Activated T-cell treated with anti-CD3 and anti-CD28 coated beads, Interleukin-2, amount 50 U/mL, for 24 hours (primary cell): ENCODE measurements at places on chromosomes 1 and 21.
A peak's percentile ranks its signal among the peaks of the same experiment; 100 is the strongest.

DNA sequence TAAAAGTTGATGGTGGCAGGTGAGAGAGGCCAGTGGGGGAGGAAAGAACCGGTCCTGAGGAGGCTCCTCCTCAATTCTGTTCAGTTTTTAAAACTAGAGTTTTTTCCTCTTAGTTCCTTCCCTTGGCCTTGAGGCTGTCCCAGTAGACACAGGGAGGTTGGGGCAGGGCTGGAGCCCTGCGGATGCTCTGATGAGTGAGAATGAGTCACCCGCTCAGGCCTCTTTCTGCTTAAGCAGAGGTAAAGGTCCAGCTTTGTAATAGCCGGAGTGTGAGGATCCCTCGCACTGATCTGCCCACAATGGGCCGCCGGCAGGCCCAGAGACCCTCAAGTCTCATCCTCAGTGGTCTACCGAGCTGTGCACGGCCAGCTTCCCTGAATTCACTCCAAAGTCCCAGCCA lies 49.6 kb upstream of the IRF2BP2 start:
- no peak for DNase-seq

DNA sequence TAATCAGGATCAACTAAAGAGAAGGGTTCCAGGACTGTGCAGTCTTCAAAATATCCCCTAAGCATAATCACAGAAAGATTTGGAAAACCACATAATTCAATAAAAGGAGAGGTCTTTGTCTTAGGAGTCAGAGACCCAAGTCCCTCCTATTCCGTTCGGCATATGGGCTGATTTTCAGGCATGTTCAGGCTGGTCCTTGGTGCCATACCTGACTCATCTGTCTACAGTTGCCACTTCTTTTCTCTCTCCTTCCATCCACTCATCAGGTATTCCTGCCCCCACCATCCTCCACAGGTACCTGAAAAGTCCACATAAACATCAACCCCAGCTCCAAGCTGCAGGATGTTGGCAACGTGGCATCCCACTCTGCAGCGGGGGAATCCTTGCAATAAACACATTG lies 29.7 kb upstream of the RPL11 start:
- no peak for DNase-seq

- DNase-seq = no peak
These were observed 11.6 kb upstream of the PTPN7 start for GRCh38 chr1:202172015-202172355.

DNA sequence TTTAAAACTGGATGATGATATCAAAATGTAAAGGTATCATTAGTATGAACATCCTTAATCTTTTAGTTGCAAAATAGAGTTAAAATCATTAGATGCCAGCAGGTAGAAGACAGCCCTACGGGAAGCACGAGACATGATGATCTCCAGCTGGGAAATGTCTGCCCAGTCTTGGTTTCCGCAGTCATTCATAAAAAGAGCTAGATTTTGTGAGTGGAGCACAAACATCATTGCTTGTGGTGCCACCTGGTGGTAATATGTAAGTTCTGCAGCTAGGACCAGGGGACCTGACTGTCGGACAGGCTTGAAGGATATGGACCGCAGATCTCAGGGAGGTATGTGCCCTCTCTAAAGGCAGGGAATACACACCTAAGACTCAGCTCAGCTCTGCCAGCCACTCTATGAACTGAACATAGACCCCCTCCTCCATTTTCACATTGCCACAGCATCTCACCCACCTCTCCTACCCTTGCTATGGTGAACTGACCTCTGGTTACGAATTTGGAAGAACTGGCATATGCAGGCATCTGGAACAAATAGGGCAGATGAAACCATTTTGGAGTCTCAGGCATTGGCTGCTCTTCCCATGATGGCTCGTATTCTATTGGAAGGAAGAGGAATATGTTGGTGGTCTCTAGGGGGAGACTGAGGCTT lies 9.2 kb downstream of the FCMR start:
- peak; percentile 70 for DNase-seq

DNA sequence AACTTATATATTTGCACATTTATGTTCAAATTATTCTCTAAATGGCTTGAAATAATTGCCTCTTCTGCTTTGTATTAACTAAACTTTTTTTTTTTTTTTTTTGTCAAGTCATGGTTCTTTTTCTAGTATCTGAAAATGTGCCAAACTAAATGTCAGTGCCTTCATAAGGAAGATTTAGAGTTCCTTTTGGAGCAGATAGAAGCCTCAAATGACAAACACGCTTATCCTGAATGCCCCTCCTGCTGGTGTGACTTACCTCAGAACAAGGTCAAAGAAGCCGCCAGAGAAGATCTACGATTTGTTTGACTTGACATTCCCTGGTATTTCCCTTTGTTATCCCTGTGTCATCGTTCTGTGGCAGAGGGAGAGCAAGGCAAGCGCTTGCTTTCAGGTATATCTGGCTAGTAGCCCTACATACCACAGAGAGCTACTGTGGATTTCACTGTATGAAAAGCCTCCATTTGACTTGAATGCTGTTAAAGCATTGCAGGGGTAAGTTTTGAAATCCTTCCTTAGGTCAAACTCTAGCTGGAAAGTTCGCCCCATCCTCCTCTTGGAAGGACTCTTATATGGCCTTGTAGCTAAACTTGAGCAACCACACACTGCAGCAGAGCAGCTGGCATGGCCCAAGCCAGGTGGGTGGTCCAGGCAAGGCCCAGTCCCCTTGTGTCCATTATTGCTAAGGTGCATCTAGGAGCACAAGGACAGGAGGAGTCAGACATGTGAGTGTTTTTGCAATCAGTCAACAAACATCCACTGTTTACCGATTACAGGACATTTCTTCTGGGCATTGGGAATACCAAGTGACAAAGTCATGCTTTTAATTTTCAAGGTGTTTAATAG lies 285.4 kb upstream of the USP25 start:
- DNase-seq = no peak

GRCh38 chr21:45264912-45265515 lies 22.7 kb downstream of the POFUT2 start:
- DNase-seq = peak; percentile 25

- DNase-seq = no peak
These were observed 21.1 kb downstream of the KCNN3 start for GRCh38 chr1:154848983-154849382.

- DNase-seq = no peak
These were observed 23.7 kb downstream of the IL23R start for GRCh38 chr1:67189953-67190352.

GRCh38 chr1:116111524-116112021 lies 374 bp downstream of the MAB21L3 start:
- DNase-seq = no peak

GRCh38 chr1:63807046-63807445 lies 33.2 kb downstream of the ROR1 start:
- no peak for DNase-seq

DNA sequence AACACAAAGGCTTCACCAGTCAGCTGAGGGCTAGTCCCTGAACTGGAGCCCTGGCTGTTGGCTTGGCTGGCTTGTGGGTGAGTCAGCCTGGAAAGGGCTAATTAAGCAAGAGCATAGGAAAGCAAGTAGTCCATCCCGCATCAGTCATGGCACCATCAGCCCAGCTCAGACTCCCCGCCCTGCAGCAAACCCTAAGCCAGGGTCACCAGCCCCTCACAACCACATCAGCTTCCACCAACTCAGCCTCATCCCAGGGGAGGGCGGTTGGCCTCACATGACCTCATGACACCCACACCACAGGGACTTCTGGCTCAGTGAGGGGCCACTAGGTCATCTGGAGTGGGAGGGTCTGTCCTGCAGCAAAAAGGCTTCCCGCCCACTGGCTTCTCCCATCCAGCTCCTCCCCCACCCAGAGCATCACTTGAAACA lies 7.0 kb upstream of the SPATC1L start:
- no peak for DNase-seq

GRCh38 chr1:198151688-198152087 lies 5.1 kb upstream of the NEK7 start:
- DNase-seq = no peak

DNA sequence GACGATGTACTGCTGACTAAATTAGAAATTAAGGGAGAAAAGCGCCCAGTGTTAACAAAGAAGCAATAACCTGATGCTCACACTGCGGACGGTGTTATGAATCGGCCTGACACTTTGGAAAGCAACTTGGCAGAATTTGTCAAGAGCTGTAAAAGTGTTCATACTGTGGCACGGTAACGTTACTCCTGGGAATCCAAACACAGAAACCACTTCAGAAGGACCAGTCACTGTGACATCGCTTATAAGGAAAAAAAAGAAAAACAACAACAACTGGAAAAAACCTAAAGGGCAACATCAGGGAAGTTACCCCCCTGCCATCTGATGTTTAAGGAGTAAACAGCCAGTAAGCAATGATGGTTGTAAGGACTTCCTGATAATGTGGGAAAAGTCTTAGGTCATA lies 27.7 kb downstream of the CAPZB start:
- DNase-seq = no peak

DNA sequence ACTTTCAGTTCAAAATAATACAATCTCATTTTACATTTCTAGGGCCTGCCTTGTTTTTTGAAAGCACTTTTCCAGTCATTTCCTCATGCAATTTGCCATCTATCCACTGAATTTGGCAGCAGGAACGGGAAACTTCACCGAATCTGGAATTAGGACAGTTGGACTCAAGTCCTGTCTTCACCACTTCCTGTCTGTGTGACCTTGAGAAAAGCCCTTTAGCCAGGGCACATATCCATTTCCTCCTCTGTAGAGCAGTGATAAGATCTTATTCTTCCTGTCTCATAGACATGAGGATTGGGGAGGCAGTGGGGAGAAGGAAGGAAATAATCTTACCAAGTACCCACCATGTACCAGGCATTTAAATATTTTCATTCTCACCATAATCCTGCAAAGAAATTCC lies 12.0 kb downstream of the VAV3 start:
- DNase-seq = no peak

DNA sequence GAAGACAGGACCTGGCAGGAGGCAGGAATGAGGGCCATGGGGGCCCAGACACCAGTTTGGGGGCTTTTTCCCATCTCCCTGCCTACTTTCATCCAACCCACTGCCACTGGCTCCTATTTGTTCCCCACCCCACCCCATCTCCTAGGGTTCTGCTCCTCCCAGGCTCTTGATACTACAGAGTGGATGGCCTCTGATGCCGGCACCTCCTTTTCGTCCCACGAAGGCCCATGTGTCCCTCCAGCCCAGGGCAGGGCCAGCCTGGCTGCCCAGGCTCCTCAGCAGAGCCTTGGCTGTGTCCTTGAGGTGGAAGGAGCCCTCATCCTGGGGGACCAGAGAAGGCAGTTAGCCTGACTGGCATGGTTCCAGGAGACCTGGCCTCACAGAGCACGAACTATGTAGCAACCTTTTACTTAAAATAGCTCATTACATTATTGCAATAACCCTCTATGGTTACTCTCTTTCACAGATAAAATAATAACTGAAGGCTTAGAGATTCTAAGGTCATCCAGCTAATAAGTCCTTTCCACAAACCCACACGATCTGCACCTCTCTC lies 3.5 kb downstream of the POMGNT1 start:
- DNase-seq = no peak

DNA sequence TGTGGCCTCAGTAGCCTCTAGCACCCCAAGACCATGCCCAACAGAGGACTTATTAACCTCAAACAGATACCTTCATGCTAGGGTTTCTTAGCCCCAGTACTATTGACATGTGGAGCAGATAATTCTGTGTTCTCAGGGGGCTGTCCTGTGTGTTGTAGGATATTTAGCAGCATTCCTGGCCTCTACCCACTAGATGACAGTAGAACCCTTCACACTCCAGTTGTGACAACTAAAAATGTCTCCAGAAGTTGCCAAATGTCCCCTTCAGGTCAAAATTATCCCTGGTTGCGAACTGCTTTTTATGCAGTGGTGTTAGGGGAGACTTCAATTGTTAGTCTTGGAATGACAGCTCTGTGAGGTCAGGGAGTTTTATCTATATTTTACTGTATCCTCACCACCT lies 8.1 kb downstream of the KAZN start:
- DNase-seq = no peak

- DNase-seq = peak; percentile 79
These were observed at the start of gene ITGB2 for GRCh38 chr21:44920694-44921604. Gene ITGB2 (minus strand): TSS chr21:44920899. CDS start chr21:44910782, 10,117 bp downstream.

GRCh38 chr21:31771685-31772084 lies 39.8 kb upstream of the SCAF4 start:
- no peak for DNase-seq

GRCh38 chr1:161307892-161308638 lies 1.7 kb downstream of the MPZ start:
- DNase-seq = no peak

GRCh38 chr21:18354947-18355346 lies 48.6 kb downstream of the TMPRSS15 start:
- no peak for DNase-seq

DNA sequence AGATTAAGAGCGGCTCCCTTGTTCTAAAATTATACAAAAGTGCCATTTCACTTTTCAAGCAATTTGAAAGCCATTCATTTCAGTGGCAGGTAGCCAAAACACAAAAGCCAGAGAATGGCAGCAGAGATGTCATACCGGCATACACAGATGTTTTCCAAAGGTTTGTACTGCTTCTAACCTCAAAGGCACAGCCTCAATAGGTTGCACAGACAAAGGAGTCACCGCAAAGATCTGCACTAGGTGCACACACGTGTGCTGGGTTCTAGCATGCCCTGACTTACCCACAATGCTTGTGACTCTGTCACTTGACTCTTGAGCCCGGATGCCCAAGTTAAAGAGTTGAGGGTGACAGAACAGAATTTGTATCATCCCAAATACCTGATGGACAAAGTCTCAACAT lies 448.9 kb upstream of the ADGRL2 start:
- no peak for DNase-seq

DNA sequence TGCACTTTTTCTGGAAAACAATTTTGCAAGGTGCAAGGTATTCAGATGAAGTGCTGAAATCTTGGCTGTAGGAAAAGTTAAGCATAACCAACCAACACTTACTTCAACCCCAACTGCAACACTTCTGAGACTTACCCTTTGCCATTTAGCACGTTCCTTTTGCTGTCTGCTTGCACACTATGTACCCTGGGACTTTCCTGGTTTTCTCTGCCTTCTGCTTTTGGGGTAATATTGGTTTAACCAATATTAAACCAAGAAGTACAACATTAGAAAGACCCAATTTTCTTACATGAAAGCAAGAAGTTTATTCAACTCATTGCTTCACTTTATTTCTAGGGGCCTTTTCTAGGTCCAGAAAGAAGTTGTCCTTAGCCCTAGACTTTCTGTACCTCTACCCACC lies 193.0 kb downstream of the HLX start:
- DNase-seq = no peak

DNA sequence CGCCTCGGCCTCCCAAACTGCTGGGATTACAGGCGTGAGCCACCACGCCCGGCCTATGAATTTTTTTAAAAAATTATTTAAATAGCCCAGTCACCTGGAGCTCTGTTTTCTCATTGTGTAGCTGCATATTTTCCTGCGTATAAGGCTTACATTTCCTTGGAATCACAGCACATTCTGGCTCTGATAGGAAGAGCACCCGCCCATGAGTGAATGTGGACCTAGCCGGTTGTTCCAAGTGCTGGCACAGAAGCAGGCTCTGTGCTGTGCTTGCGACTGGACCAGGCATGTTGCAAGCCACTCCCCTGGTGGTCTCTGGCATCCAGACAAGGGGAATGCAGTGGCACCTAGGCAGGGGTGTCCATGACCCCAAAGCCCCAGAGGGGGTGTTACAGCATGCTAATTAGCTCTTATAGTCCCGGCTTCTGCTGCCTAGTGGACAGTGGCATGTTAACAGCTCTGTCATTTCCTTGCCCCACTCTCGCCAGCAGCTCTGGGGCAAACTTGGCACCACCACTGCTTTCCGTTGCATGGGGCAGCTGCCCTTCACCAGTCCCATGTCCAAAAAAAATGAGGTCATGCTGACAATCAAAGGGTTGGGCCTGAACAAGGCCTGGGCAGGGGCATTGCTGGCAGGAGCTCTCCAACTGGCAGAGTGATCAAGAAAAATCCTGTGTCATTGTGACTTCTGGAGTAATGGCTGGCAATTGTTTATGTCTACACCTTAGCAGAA lies 5.2 kb upstream of the VTCN1 start:
- DNase-seq = no peak

- peak; percentile 48 for DNase-seq
These were observed 16.8 kb downstream of the ATP8B2 start for GRCh38 chr1:154342132-154342531.
